ENCODE measurements at places on chromosomes 1 and 21.

GRCh38 chr1:17624611-17625233 is 85.2 kb downstream of the ARHGEF10L start:
- DNase-seq: peak; percentile 67

DNA sequence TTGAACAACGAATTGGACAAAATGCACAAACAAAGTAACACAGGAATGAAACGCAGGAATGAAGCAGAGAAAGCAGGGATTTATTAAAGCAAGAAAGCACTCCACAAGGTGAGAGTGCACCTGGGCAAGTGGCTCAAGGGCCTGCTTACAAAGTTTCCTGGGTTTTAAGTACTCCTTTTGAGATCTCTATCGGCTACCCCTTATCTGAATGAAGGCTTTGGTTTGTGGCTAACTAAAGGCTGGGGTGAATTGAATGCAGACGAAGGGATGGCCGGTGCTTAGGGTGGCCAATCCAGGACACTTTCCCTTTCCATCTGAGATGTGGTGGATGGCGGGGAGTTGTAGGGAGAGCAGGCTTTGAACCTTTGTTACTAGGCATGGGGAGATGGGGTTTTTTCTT is 151.4 kb upstream of the KIAA0040 start:
- DNase-seq: no peak

- DNase-seq: no peak
These were observed 33.0 kb downstream of the APP start for GRCh38 chr21:26137379-26138060.

- no peak for DNase-seq
These were observed 74.8 kb upstream of the TINAGL1 start for GRCh38 chr1:31501505-31501904.

- DNase-seq: no peak
These were observed 16.3 kb upstream of the DNAJC6 start for GRCh38 chr1:65292861-65293593.

DNA sequence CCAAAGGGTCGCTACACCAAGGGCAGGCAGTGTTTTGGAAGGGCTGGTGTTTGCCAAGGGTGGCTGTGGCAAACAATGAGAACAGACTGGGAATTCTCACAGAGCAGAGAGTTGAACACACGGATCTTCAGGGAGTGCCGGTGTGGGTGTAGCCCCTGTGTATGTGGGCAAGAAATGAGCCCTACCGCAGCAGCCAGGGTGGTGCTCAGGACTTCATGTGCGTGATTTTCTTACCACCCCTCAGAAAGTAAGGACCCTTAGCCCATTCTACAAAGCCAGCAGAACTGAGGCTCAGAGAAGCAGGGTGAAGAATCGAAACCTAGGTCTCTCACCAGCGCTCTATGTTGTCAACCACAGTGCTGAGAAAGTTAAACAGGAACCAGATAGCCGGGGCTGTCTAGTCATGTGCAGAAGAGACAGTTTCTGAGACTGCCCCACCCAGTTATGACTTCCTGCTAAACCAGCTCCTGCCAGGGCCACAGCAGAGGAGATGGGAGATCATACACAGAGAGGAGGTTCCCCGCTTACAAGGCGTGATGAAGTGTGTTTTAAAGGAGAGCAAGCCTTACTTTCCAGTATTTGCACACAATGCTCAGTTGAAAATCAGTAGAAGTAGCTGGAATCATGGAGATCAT is 21.9 kb upstream of the MORC3 start:
- DNase-seq: peak; percentile 17

DNA sequence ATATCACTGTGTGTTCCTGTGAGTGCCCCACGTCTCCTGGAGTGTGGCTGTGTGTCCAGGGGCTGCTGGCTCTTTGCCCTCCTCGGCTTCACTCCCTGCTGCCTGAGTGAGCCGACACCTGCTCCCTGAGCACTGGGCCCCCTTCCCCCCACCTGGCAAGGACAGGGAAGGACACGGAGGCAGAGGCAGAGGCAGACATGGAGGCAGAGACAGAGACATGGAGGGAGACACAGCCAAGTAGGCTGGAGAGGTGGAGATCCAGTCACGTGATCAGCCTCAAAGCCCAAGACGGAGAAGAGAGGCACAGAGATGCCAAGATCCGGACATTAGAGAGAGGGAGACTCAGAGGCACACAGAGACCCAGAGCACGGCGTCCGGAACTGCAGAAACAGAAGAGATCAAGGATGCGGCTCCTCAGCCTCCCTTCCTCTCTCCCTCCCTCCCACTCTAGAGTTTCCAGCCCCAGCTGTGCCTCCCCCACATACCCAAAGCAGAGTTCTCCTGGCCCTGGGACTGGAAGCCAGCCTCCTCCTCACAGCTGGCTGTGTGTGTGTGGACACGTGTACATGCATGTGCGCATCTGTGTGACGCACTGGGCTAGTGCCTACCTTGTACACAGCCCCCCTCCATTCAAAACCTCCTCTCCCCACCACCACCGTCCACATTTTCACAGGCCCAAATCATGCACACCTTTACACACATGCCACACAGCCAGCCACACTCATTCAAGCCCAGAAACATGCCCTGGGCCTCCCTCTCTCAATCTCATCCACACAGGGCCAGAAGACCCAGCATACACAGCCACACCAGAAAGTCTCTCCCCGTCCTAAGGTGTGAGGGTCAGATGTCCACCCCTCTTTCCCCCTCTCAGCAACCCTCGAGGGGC is 39.1 kb upstream of the WASF2 start:
- peak; percentile 80 for DNase-seq

DNA sequence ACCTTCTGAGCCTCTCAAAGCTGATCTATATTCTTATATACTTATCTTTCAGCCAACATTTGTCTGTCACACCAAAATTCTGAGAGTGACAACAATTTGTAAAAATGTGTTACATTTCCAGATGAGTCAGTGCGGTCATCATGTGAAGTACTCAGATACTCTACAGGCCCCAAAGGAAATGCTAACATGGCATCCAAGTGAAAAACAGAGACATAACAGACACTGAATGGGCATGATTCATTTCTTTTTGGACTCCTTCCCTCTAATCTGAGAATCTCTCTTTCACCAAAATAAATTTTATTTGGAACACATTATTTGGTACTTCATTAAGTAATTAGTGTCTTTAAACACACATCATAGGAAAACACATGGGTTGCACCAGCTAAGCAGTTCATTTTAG is 96.6 kb downstream of the SLC44A5 start:
- peak; percentile 5 for DNase-seq

Data from cardiac fibroblast (primary cell).